Endothelial cell of umbilical vein (primary cell): ENCODE measurements at places on chromosomes 16 and 17. TPM values are rescaled to one million over a fixed set of nuclear protein-coding genes. Genes with fewer than 3 reads are reported as not detected.

Gene PPL
- 0.03 and 0.07 TPM in 2 replicates for polyA plus RNA-seq

GRCh38 chr16:5216441-5217080 is 119.0 kb upstream of the EEF2KMT start:
- DNase-seq, result no peak

- DNase-seq, result no peak
Observed at GRCh38 chr17:63464691-63465236, 12.1 kb upstream of the ACE start.

DNA sequence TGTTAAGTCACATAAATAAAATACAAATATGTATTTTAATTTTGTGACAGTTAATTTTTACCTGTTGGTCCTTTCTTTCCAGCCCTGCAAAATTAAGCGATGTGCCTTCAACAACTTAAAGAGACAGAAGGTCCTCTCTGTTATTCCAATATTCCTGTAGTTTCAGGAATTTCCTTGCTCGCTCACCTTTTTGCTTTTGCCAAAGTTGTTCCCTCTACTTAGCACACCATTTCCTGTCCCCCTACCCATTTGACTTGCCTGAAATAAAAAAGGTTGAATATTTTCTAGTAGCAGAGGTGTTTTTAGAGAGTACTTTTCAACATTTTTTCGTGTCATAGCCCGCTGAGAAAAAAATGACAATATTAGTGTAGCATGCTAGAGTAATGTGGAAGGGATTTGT is 556 bp upstream of the MYH2 start:
- no peak for DNase-seq

Gene CCL1
- polyA plus RNA-seq, result not detected in 2 replicates

DNA sequence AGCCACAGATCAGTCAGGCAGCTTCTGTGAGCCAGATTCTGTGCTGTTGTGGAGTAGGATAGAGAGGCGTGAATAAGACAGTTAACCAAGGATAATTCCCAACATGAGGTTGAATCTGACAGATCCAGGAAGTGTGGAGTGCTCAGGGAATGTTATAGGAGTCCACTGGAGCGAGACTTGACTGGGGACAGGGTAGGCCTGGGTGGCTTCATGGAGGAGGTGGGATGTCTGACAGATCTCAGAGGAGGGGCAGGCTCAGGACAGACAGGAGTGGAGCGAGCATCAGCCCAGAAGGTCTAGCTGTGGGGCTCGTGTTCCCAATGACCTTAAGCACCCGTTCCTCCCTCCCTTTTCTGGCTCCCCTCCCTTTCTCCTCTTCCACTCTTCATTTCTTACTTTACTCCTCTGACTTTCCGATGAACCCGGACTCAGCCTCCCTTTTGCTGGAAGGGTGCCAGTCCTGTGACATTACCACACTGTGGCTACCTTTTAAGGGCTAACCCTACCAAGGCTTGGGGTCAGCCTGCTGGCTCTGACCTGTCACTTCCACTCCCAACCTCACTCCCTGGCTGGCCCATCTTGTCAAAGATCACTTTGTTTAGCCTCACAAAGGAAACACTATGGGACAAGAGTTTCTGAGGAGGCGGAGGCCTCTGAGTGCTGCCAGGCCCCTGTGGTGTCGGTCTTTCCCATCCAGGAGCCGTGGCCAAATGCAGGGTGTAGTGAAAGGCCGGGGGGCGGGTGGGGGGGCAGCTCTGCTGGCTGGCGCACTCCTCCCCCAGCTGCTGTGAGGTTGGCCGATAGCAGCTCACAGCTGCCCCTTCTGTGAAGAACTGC is 28.5 kb upstream of the EFCAB13 start:
- DNase-seq, result no peak

- no peak for DNase-seq
Observed at GRCh38 chr17:62807812-62808575, at the start of gene MARCHF10. Gene MARCHF10, minus strand, starts transcription at chr17:62808314. Its CDS starts 6,579 bp downstream, at chr17:62801735.

GRCh38 chr16:81720973-81721906 is 57.9 kb upstream of the PLCG2 start:
- DNase-seq, result no peak

GRCh38 chr16:50121721-50122445 is 31.2 kb upstream of the TENT4B start:
- no peak for DNase-seq

GRCh38 chr17:69213059-69213813 is 15.4 kb downstream of the ABCA10 start:
- no peak for DNase-seq

Gene ADAP2
- polyA plus RNA-seq, result 0.28 and 0.53 TPM in 2 replicates

DNA sequence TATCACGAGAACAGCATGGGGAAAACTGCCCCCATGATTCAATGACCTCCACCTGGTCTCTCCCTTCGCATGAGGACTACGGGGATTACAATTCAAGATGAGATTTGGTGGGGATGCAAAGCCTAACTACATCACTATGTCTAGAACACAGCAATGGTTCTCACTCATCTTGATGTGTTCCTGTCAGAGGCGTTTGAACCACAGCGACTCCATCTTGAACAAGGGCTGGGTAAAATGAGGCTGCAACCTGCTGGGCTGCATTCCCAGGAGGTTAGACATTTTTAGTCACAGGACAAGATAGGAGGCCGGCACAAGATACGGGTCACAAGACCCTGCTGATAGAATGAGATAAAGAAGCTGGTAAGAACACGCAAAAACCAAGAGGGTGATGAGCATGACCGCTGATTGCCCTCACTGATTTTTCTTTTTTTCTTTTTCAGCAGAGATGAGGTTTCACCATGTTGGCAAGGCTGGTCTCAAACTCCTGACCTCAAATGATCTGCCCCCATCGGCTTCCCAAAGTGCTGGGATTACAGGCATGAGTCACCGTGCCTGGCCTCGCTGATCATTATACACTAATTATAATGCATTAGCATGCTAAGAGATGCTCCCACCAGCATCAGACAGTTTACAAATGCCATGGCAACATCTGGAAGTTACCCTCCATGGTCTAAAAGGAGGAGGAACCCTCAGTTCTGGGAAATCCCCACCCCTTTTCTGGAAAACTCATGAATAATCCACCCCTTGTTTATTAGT is 3.0 kb upstream of the PPY start:
- DNase-seq, result no peak

Gene CPNE7
- 5.4 and 5.9 TPM in 2 replicates for polyA plus RNA-seq

- peak; percentile 74 for DNase-seq
Observed at GRCh38 chr17:38982858-38983746, 15.9 kb upstream of the FBXO47 start.

DNA sequence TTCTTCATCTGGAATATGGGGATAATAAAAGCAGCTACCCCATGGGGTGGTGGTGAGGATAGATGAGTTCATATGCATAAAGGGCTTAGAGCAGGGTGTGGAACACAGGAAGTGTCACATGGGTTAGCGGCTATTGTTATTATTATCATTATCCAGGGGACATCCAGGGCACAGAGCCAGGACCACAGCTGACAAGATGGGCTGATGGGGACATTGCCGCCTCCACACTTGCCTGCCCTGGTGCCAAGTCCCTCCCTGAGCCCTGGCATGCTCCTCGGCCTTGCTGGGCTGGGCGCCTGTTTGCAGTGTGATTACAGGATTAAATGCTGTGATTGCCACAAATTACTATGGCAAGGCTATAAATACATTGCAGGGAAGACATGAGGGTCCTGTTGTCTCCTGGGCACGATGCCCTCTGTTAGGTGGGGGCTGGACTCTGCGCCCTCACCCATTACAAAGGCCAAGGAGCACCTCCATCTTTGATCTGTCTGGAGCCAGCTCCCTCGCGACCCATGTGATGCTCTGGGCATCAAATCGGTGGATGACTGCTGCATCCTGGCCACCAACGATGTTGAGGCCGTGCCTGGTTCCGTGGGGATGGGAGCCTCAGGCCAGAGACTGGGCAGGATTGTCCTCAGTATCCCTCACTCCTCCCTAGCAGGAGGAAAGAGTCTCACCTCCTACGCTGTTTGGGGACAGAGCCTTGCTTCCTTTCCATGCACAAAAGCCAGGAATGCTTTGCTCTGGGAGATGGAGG is 43.2 kb downstream of the PIMREG start:
- DNase-seq, result no peak

- DNase-seq, result peak; percentile 61
Observed at GRCh38 chr17:11996722-11997146, 541 bp downstream of the ZNF18 start.

- DNase-seq, result no peak
Observed at GRCh38 chr17:60548990-60549389, 22.9 kb upstream of the APPBP2 start.

DNA sequence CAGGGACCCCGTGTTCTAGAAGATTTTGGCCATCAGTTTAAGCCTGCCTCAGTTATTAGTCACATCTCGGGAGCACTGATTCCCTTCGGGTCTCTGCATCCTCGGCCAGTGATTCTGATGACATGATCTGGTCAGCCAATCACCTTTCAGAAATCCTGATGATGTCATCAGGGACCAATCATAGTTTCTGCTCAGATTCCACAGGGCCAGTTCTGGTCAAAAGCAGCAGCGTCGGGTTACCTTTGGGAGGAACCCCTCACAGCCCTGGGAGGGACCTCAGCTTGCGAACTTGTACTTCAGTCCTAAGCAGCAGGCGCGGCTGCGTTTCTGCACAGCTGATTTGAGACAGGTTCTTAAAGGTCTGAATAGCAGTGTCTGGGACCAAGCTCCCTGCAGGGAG is 13.9 kb downstream of the KDM8 start:
- DNase-seq, result no peak

- DNase-seq, result no peak
Observed at GRCh38 chr17:79114458-79115301, 40.1 kb downstream of the ENGASE start.

DNA sequence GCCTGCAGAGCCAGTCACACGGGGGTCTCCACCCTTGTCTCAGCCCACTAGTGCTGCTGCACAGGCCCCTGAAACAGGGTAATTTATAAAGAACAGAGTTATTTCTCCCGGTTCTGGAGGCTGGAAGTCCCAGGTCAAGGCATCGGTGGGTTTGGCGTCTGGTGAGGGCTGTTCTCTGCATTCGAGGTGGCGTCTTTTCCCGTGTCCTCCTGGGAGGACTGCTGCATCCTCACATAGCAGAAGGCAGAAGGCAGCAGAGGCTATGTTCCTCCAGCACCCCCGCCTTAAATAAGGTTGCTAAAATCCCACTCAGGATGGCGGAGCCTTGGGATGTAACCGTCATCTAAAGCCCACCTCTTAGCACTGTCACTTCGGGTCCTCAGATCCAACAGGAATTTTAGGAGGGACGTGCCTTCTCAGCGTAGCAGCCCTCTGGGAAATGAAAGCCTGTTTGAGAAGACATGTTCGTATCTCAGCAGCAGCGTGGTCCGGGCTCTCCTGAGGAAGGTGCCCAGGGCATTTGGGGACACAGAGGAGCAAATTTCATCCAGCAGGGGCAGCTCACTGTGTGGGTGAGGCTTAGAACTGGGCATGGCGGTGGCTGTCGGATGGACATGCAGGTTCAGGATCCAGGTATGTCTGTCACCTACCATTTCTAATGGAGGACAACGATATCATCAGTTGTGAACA is 221.6 kb upstream of the CHMP6 start:
- DNase-seq, result no peak

- DNase-seq, result no peak
Observed at GRCh38 chr17:12395733-12396354, 269.8 kb upstream of the MYOCD start.

- DNase-seq, result peak; percentile 32
Observed at GRCh38 chr17:59366773-59367656, 35.6 kb downstream of the YPEL2 start.

Gene ST6GALNAC1
- polyA plus RNA-seq, result 0.19 and 0.25 TPM in 2 replicates

Gene SGCA
- polyA plus RNA-seq, result not detected in 2 replicates

- no peak for DNase-seq
Observed at GRCh38 chr17:82235056-82235774, 6.4 kb downstream of the SLC16A3 start.

GRCh38 chr17:51820252-51820651 is 338.3 kb downstream of the CA10 start:
- DNase-seq, result no peak

GRCh38 chr17:59074494-59074893 is 32.2 kb downstream of the TRIM37 start:
- DNase-seq, result peak; percentile 86

Gene CD300H
- polyA plus RNA-seq, result not detected in 2 replicates

GRCh38 chr16:88796278-88796677 is 7.3 kb upstream of the CDT1 start:
- DNase-seq, result no peak

GRCh38 chr17:4631836-4632580 is 9.5 kb downstream of the ALOX15 start:
- no peak for DNase-seq

Gene VMO1
- 0.23 and 0.27 TPM in 2 replicates for polyA plus RNA-seq
